ENCODE measurements at places on chromosomes 11 and 22. TPM values are rescaled to one million over a fixed set of nuclear protein-coding genes. Genes with fewer than 3 reads are reported as not detected.

The NLRP6 gene
- total RNA-seq: 0.14 TPM

The SAA4 gene
- not detected for total RNA-seq

The JAM3 gene
- total RNA-seq: 40.0 TPM

The OR5P2 gene
- not detected for total RNA-seq

The PGA5 gene
- not detected for total RNA-seq

The ADAMTS15 gene
- 8.6 TPM for total RNA-seq

The PHRF1 gene
- total RNA-seq: 18.4 TPM

The RBM4 gene
- 68.7 TPM for total RNA-seq

The NAGA gene
- 15.5 TPM for total RNA-seq

Measured in heart right ventricle (tissue), 16 donors.